ENCODE measurements at places on chromosomes 16 and 17.

DNA sequence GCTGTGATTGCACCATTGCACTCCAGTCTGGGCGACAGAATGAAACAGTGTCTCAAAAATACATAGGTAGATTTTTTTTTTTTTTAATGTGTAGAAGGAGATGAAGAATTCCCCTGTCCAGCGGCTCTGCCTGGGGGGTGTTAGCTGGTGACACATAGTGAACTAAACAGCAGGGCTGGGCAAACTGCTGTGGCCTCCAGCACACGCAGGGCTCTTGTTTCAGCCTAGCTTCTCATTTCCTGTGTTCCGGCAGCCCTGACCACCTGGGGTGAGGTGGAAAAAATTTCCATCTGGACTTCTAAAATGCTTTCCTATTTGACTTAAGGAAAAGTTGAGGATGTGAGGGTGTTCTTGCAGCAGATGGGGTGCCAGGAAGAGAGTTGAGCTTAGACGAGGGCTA, 33.3 kb upstream of the RGS9 start:
- no peak for DNase-seq

GRCh38 chr17:13134076-13134475, 116.2 kb upstream of the ELAC2 start:
- DNase-seq: no peak

- no peak for DNase-seq
Measured at GRCh38 chr17:48542698-48543106, 2.2 kb downstream of the HOXB2 start.

GRCh38 chr17:72407336-72407909, 286.6 kb downstream of the SOX9 start:
- DNase-seq: peak; percentile 93

- peak; percentile 66 for DNase-seq
Measured at GRCh38 chr17:63675607-63676546, 24.0 kb downstream of the LIMD2 start.

DNA sequence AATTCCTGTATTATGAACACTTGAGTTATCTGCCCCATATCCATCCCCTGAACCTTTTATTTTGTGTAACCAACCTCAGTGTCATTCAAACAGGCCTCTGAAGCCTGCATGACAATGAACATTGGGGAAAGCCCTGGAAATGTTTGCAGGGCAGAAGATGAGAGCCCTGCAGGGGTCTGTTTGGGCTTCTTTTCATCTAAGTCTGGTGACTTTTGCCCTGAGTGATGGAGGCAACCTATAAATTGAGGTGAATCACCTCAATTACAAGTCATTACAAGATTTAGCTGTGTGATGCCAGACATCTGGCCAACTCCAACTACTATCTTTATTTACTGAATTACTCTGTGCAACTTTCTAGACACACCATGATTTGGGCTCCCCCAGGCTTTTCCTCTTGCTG, 189.2 kb downstream of the MAF start:
- DNase-seq: no peak

- no peak for DNase-seq
Measured at GRCh38 chr17:40153603-40154236, 13.4 kb downstream of the CASC3 start.

- DNase-seq: no peak
Measured at GRCh38 chr17:32689348-32689747, 187.6 kb downstream of the MYO1D start.

DNA sequence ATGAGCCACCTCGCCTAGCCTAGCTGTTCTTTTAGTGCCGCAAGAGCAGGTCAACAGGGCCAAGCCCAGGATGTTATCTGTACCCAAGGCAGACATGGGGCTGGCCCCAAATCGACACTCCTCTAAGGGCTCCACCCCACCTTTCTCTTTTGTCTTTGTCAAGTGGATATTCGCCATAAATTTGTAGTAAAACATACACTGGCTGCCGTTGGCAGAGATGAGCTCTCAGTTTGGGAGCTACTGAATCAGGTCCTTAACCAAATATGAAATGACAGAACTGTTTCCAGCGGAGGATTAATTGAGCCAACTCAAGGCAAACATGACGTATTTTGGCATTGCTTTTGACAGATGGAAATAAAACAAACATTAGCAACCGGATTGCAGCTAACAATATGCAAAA, 556.9 kb upstream of the CDH5 start:
- no peak for DNase-seq

GRCh38 chr17:74987909-74988711, 678 bp downstream of the CDR2L start:
- no peak for DNase-seq

DNA sequence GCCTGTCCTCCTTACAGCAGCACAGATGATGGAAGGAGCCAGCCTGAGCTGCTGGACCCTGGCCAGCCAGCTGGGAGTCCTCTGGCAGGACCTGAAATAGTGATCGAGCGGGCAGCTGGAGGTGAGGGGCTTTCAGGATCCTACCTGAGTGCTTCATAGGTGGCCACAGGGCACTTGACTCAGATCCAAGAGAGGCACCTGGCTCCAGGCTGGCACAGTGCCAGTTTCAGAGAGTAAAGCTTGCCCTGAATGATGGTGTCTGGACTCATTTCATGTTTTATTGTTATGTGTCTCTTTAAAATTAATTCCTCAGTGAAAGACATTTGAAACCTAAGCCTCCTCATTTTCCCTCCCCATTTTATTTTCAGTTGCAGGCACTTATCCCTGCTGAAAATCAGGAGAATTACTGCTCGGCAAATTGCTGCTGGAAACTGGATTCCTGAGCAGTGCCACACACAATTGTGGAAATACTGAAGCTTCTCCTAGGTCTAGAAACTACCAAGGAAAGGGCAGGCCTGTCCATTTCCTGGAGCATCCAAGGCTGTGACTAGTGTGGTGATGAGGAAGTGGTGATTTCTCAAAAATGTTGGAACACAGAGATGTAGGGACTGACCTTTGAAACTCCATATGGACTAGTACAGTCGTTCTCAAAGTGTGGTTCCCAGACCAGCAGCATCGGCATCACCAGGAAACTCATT, 16.1 kb upstream of the ADAMTS18 start:
- DNase-seq: no peak

DNA sequence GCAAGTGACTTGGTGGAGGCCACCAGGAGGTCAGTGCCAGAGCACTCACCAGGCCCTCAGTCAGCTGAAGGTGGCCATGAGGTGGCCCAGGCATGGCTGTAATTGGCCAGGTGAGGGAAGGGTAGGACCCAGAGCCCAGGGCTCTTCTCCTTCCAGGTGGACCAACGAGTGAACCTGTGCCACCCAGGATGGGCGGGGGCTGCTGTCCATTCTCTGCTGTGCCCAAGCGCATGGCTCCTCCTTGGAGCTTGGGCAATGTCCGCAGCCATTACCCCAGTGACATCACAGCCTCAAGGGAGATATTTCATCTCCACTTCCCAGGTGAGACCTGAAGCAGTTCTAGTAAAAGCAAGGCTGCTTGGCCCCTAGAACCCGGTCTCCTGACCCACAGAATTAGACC, 303.0 kb upstream of the FOXF1 start:
- DNase-seq: no peak

DNA sequence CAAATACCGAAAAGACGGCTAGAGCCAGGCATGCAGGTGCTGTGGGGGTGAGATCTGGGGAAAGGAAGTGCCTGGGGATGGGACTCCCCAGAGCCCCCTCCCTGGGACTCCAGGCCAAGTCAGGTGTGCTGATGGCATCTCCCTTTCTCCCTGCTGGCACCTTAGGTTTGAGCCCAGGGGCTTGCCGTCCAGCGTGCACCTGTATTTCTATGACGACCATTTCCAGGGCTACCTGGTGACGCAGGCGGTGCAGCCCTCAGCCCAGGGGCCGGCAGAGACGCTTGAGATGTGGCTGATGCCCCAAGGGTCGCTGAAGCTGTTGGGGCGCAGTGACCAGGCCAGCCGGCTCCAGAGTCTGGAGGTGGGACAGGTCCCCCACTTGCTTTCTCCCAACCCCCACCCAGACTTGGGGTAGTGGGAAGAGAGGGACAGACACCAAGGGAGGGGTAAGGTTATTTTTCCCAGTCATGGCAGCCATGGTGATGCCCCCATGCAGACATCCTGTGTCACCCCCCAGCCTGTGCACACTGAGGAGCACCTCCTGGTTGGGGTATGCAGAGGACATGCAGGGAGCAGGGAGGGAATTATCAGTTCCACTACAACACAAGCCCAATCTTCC, 11.1 kb downstream of the XYLT2 start:
- DNase-seq: no peak

DNA sequence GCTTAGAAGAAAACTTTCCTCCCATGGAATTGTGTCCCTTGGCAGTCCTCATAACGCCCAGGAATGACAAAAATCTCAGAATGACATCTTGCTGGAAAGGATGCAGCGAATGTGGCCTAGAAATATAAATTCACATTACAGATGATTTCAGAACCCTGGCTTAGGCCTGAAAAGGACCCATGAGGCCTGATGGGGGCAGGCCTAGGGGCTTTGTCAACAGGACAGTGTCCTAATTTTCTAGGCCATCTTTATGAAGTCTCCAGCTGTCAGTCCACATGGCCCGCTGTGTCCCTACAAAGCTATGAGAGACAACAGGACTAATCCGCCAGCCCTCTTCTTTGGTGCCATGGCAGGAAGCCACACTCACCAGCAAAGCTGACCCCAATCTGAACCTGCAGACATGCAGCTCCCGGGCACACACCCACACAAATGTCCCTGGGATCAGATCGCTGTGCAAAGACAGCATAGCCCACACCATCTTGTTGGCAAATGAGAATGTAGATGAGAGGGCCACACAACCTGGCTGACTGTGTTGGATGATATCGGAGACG, 40.4 kb upstream of the DNAH17 start:
- no peak for DNase-seq

GRCh38 chr17:55931446-55931845, 180.6 kb downstream of the PCTP start:
- no peak for DNase-seq

DNA sequence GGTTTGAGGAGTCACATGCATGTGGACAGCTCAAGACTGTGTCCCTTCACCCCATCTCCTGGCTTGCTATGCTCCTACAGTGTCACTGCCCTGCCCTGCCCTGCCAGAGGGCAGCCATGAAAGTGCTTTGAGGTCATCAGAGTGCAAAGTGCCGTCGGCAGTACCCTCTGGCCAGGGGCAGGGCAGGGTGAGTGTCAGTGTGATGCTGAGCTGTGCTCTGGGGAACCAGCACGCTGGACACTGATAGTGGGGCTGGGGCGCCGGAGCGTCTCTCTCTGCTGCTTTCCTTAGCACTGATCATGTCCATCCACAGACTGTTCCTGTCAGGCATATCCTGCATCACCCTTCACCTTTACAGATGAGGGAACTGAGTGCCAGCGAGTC, 1.6 kb upstream of the SPATA32 start:
- DNase-seq: no peak

DNA sequence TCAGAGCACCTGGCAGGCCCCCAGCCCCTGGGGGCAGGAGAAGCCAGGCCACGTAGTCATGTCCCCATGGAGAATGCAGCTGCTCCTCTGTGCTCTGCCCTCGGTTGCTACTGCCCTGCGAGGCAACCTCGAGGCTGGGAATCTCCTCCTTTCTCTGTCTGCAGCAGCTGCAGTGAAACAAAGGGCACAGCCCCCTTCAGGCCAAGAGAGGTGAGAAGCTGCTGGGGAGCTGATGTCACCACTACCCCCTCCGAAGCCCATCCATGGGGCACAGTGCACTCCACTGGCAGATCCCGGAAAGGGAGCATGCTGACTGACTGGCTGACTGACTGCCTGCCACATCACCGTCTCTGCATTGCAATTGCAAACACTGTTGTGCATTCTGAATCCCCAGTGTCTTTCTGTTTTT, 103.7 kb downstream of the GRIN2A start:
- no peak for DNase-seq

DNA sequence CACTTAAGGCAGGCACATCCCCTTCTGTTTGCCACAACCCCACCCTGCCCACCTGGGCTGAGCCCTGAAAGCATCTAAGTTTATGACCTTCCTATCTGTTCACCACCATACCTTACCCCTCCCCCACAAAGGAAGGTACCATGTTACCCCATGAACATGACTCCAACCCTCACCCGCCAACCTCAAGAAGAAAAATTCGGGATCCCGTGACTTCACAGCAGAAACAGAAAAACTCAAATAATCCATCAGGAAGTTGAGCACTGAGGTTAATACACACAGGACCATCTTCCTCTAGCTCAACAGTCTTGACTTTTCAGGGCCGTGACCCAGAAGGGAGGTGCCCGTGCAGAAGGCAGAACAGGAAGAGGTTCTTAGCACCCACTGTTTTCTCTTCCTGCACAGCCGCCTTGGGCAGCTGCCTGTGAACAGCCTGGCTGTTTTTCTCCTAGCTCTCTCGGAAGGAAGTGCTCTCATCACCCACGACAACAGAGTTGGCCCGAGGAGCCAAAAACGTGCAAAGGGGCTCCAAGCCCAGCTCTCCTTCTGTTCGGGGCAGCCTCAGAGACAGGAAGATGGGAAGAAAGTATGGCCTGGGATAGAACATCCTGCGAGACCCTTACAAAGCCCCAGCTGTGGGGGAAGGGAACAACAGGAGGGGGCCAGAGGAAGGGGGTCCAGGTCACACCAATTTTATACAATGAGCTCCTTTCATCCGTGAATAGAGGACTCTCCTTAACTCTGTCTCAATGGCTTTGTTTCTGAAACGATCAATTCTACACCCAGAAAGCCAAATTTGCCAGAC, 101.1 kb downstream of the XYLT1 start:
- no peak for DNase-seq

DNA sequence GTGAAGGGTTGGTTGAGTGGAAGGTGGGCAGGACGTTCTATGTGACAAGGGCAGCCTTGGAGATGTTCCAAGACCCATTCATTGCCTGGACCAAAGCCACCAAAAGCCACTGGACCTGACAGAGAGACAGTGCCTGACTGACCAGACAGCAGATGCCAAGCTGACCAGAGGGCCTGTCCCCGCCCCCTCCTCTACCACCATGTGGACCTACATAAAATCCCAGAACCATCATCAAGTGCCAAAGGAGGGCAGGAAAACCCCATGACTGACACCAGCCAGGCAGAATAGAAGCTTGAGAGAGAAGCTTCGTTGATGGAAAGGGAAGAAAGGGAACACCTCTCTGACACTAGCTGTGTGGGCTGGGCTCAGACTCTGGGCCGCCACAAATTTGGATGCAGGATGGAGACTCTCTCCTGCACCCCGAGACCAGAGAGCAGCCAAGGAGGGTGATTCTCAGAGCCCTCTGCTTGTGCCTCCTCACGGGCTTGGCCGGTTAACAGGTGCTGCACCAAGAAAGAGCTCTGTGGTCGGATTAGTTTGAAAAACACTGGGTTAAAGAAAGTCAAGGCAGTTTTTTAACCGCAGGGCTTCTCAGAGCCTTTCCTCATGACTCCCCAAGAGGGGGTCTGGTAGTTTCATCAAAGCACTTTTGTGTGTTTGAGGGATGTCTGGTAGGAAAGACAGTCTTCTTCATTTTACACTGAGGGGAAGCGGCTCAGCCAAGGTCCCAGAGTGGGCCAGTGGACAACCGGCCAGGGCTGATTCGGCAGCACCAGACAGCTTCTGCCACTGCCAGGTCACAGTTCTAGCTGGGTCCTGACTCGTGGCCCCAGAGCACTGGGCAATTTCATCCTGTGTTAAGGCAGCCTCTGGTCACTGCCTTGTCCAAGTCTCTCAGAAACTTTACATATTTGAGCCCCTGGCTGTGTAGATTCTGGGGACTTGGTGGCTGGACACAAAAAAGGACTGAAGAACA, 1.7 kb downstream of the TNFRSF13B start:
- no peak for DNase-seq

DNA sequence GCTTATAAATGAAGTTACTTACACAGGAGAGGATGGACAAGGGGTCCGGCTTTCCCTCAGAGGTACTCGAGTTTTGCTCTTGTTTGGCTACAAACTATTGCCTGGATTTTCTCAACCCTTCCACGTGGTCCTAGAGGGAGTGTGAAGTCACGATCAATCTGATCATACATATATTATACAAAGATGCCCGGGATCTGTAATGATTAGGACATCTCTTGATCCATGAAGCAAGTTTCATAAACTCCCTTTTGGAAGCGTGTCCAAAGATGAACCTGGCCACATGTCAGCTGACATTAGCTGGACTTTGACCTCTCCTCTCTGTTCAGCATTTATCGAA, 2.3 kb upstream of the CDH11 start:
- no peak for DNase-seq
